ENCODE measurements at places on chromosomes 5 and 9.

GRCh38 chr9:26210338-26210851 is 532.2 kb upstream of the TUSC1 start:
- peak; percentile 14 for DNase-seq

DNA sequence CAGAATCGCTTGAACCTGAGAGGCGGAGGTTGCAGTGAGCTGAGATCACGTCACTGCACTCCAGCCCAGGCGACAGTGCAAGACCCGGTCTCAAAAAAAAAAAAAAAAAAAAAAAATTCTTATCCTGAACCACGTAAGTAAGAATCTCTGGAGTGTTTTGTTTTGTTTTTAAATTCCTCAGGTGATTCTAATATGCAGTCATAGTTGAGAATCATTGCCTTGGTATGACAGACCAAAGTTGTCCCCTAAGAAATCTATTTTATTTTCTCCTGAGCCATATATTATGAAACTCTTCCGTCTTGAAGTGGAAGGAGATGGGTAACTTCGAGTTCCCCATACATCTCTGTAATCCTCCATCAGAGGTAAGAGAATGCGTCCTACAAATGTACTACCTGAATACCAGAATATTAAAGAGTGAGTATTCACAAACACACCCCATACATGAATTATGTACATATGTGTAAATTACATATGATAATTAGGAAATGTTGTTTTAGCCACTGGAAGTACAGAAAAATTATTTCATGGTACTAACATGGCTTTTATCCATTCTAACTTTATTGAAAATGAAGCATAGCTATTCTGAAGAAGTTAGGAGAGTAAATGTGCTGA is 26.7 kb upstream of the SVEP1 start:
- peak; percentile 47 for DNase-seq

- no peak for DNase-seq
Measured at GRCh38 chr5:149164731-149165130, 23.4 kb downstream of the ABLIM3 start.

DNA sequence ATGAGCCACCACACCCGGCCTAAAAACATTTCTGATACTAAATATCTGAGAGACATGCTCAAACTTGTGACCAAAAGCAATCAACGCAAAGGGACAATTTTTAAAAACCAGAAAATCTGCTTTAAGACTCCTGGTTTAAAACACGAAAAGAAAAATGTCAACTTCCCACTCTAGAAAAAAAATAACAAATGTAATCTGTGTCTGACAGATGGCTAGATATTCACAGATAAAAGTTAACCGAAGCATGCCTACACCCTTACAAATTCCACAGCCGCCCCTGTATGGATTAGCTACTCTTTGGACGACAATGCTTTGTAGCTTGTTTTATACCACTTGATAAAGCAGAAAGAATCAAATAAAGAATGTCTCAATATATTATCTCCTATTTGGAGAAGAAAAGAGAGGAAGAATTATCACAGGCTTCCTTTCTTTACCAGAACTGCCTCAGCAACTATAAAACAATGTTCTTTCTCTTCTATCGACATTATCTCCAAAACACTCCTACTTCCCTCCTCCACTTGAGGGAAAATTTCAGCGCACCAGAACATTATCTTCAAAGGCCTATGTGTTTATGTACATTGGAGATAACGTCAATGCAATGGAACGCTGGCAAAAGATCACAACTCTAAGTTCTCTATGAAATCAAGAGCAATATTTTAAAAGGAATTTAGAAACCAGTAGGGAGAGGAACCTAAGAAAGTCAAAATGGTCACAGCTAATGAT is 26.2 kb downstream of the CEMIP2 start:
- DNase-seq = peak; percentile 61

DNA sequence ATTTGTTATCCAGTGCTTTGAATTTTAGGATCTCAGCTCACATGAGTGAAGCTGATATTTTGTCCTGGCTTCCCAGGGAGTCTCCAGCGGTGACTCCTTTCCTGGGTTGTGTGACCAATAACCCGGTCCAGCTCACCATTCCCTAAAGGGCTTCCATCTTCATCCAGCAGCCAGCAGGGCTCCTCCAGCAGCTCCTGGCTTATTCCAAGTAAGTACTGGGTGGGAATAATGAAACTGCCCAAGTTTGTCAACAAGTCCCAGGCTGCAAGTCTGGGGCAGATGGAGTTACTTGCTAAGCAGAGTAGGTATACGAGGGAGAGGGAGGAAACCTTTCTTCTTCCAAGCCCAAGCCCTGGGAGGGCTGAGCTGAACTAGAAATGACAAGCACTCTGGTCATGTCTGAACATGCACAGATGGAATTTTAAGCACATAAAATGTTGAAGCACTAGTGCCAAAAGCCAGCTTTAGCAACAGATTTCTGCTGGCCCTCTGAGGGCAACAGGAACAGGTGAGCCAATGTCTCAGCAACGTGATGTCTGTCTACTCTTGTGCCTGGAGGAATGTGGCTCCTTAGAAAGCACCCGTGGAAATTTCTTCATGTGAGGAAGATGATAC is 153.7 kb upstream of the DAPK1 start:
- peak; percentile 12 for DNase-seq

DNA sequence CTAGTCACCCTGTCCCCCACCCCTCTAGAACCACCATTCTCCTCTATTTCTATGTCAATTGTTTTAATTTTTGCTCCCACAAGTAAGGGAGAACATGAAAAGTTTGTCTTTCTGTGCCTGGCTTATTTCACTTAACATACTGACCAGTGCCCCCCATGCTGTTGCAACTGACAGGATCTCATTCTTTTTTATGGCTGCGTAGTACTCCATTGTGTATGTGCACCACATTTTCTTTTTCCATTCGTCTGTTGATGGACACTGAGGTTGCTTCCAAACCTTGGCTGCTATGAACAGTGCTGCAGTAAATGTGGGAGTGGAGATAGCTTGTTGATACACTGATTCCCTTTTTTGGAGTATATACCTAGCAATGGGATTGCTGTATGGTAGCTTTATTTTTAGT is 7.4 kb upstream of the TERT start:
- no peak for DNase-seq

DNA sequence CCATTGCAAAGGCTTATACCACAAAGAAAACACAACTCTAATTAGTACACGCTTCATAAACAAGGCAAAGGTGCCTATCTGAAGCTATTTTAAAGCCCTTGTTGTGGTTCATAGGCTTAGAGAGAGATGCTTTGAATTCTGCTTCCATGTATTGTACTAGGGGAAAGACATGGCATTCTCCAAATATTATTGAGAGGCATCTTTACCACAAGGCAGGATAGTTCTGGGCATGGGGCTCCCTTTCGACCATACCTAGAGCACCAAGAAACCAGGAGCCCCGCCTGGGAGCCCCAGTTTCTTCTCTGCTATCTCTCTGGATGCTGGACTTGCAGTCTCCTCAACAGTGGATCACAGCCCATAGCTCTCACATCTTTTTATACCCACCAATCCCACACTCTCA is 93.7 kb downstream of the NFIB start:
- no peak for DNase-seq

GRCh38 chr5:54900984-54901725 is 84.2 kb downstream of the ESM1 start:
- peak; percentile 68 for DNase-seq

- DNase-seq = no peak
Measured at GRCh38 chr5:143771189-143771588, 40.8 kb upstream of the HMHB1 start.

DNA sequence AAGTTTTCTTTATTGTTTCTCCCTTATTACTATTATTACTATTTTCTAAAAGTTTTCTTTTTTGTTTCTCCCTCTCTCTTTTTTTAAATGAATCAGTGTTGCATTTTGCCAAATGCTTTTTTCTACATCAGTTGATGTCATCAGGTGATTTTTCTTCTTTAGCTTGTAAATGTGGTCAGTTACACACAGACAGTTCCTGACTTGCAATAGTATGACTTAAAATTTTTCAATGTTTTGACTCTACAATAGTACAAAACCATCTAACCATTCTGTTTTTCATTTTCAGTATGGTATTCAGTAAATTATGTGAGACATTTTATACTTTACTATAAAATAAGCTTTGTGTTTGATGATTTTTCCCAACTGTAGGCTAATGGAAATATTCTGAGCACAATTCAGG is 443.0 kb downstream of the GADD45G start:
- DNase-seq = no peak

GRCh38 chr5:77770293-77771005 is 5.7 kb downstream of the TBCA start:
- DNase-seq = no peak

- DNase-seq = no peak
Measured at GRCh38 chr5:176884571-176884890, 14.6 kb downstream of the HK3 start.

DNA sequence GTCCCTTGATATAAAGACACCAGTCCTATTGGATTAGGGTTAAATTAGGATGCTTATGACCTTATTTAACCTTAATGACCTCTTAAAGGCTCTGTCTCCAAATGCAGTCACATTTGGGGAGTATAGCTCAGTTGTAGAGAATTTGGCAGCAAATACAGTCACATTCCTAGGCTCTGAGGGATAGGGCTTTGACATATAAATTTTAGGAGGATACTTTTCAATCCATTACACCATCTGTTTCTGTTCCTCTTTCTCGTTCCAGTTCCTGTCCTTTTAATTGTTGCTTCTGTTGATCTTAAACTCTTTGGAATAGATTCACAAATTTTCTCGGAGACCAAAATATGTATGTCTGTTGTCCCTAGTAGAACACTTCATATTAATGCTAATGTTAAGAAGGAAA is 390.0 kb upstream of the PCSK5 start:
- DNase-seq = no peak

GRCh38 chr5:316210-317085 is 5.1 kb upstream of the AHRR start:
- DNase-seq = no peak

GRCh38 chr9:92746567-92747458 is 17.8 kb downstream of the BICD2 start:
- DNase-seq = peak; percentile 46

DNA sequence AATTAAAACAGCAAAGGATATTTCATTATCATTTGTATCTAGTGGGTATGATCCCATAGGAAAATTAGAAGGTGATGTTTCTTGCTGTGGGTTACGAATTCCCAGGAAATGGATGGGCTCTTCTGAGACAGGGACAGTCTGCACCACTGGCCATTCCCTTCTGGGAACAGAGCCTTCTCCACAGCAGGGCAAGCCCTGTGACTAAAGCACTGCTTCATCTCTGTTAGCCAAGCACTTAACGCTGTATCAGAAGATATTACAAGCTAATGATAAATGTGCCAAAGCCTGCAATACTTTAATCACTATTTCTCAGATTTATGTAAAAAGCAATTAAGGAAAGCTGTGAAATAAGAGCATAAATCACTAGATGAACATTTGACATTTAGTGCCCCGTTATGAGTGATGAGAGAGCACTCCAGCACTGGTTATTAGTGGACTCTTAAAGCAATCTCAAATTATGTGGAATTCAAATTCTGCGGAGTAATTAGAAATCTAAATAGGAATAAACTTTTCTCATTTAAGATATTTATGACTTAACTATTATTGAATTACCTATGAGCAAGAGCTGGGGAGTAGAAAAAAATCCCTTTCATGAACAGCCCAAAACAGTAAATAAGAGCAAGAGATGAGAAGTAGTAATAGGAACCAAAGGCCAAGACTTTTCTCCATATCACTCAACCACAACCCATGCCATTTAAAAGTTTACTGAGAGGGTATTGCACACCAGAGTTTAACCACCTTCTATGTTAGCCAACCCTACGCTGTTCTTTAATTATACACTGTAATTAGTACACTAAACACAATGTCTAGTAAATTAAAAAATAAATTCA is 49.2 kb downstream of the FAM240B start:
- no peak for DNase-seq

All from astrocyte (in vitro differentiated cells and primary cell).